Activated CD8-positive, alpha-beta memory T cell treated with anti-CD3 and anti-CD28 coated beads for 1 hour (primary cell): ENCODE measurements at places on chromosomes 16 and 17.

DNA sequence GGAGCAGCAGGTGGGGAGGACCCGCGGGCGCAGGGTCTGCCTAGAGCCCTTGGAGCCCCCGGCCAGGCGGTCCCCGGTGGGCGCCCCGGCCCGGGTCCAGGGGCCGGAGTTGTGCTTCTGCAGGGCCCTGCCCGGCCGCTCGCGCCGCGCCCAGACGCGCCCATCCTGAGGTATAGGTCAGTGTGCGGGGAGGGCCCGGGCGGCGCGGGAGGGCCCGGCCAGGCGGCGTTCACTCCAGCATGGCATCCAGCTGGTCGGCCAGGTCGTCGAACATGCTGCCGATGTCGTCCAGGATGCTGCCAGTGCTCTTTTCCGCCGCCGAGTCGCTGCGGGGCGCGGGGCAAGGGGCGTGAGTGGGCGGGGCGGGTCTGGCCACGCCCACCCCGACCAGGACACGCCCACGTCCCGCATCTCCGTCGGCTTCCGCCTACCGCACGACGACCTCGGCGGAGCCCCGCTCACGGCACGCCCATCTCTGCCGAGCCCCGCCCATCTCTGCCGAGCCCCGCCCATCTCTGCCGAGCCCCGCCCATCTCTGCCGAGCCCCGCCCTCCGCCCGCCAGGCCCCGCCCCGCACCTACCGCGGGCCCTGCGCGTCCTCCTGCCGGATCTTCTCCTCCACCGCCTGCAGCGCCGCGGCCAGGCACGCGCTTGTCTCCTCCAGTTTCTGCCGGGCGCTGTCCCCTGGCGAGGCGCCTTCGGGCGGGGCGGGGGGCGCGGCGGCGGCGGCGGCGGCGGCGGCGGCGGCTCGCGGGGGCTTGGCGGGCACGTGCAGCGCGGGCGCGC, 17.9 kb downstream of the CASKIN1 start:
- DNase-seq: peak; percentile 19

GRCh38 chr17:28741358-28742349, 2.2 kb upstream of the TRAF4 start:
- no peak for DNase-seq

DNA sequence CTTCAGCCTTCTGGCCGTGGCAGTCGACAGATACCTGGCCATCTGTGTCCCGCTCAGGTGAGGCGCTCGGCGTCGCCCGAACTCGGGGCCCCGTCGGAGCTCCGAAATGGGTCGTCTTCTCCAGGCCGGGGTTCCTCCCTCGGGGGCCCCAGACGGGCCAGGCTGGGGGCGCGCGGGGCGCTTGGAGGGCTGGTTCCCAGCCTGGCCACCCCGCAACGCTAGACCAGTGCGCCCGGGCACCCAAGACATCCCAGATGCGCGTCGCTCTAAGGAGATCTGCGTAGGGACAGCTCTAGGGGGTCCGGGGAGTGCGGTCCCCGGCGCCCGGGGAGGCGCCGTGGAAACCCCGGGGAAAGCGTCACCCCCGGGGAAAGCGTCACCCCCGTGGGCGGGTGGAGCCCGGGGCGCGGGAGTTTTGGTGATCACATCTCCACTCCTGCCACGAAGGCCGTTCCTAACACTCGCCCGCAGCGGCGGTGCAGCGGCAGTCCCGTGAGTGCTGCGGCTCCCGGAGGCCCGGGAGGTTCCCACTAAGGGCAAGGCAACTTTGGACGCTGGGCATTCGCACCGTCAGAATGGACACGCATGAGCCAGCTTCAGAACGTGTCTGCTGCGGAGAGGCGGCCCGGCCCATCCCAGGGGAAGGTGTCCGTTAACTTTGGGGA, 729 bp downstream of the ADORA2B start:
- no peak for DNase-seq

DNA sequence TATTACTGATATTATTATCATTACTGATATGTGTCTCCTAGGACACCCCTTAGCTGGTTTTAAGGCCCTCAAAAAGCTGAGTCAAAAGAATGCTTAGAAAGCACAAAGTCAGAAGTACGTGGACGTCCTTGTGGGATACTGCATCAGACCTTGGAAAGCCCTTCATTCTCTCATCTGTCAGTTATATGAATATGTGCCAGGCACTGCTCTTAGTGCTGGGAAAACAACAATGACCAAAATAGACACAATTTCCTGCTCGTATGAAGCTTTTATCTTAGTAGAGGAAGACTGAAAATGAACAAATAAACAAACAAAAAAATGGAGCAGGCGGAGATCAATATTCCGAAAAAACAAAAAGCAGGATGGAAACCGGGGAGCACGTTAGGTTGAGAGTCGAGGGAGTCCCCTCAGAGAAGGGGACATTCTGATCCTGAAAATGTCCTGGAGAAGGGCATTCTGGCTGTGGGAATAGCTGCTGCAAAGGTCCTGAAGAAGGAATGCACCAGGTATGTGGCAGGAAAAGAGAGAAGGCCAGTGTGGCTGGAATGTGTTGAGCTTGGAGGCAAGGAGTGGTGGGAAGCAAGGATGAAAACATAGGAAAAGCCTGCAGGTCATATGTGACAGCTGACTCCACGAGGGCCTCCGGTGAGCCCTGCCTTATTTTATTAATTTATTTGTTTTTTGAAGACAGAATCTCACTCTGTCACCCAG, 15.5 kb upstream of the TMEM94 start:
- DNase-seq: no peak

DNA sequence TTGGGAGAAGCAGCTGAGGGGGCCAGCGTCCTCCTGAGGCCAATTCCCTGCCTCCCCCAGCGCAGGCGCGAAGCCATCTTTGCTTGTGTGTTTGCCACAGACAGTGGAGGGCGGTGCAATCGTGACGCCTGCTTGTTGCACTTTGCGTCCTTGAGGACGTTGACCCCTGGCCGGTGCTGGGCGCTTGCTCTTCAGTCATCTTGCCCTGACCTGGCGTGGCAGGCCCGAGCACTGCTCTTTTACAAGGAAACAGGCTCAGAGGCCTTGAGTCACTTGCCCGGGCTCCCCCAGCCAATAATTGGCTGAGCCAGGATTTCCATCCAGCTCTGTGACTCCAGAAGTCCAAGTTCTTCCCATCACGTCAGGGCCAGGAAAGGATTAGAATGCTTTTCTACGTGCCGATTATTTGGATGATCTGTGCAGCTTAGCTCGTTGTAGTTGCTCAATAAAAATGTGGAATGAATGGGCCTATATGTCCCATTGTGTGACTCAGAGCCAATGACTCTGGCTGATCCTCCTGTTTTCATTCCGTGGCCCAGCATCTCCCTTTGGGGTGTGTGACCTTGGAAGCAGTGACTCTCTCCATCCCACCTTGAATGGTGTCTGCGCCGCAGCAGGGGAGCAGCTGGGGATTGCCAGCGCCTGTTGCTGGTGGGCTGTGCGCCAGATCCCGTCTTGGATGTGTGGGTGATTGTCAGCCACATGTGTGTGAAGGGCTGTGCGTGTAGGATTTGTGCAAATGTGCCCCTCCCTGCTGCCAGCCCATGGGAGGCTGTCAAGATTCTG, 214.1 kb downstream of the SEC14L1 start:
- DNase-seq: no peak

DNA sequence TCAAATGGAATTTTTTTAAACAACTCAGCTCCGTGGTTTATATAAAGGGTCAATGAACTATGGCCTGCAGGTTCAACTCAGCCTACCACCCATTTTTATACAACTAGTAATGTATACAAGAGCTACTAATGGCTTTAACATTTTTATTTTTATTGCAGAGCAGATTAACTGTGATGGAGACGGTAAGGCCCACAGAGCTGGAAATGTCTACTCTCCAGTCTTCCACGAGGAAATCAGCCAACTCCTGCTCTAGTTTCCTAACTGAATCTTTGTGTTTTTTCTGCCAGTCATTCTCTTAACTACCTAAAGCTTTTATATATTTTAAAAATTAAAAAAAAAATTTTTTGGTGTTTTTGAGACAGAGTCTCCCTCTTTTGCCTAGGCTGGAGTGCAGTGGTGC, 385.1 kb upstream of the MAF start:
- DNase-seq: no peak

GRCh38 chr17:15143524-15143923, 121.6 kb downstream of the PMP22 start:
- DNase-seq: no peak

DNA sequence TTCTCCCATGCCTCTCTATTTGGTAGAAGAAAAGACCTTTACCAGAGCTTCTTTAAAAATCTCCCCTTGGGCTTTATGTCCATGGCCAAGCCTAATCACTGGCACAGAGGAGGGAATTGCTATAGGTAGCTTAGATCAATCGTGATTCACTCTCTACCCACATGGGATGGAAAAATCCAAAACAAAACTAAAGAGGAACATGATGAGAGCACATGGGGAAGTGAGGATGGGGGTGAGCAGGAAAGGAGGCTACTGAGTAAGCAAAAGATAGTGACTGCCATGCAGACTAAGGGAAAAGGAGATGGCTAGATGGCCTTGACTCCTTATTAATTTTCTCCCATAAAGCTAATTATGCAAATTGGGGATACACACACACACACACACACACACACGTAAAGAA, 201.2 kb downstream of the HS3ST3A1 start:
- DNase-seq: no peak

- DNase-seq: peak; percentile 64
Observed at GRCh38 chr17:17681187-17681743, at the start of gene RAI1. TSS of gene RAI1 (plus strand) at chr17:17681458. CDS start at chr17:17792949, 111,491 bp downstream.

- DNase-seq: no peak
Observed at GRCh38 chr17:29698019-29698777, 75.5 kb upstream of the CORO6 start.

- DNase-seq: peak; percentile 33
Observed at GRCh38 chr16:4465977-4466779, 8.2 kb downstream of the NMRAL1 start.

- DNase-seq: no peak
Observed at GRCh38 chr16:2022723-2023091, 3.1 kb downstream of the NPW start.

DNA sequence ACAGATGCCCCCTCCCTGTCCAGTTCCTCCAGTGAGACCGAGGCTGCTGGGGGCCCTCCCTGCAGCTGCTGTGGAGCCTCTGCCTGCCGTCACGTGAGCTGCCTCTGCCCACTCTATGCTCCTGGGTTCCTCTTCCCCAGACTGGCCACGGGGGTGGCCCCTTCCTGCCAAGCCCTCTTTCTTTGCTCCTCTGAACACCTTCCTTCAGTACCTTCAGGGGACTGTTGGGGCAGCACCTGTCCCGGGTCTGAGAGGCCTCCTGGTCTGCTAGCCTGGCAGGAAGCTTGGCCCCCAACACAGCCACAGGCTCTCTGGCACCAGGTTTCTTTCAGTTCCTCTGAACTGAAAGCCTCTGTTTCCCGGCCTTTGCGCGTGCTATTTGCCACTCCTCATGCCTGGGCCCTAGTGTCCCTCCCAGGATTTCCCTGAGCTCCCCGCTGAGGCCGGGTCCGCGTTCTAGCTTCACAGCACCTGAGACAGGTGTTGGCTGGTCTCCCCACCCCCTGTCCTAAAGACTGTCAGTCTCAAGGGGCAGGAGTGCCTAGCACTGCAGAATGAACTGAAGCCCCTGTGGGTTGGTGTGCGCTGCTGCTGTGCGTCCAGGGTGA, 6.6 kb upstream of the ATP6V0C start:
- DNase-seq: no peak

GRCh38 chr17:57724026-57724728, 20.9 kb downstream of the CCDC182 start:
- DNase-seq: no peak

DNA sequence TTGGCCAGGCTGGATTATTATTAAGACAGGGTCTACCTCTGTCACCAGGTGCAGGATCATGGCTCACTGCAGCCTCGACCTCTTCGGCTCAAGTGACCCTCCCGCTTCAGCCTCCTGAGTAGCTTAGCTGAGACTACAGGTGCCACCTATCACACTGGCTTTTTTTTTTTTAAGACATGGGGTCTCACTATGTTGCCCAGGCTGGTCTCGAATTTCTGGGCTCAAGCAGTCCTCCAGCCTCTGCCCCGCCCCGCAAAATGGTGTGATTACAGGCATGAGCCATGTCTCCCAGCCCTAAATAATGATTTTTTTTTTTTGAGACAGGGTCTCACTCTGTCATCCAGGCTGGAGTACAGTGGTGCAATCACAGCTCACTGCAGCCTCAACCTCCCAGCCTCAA, 5.8 kb downstream of the OVCA2 start:
- no peak for DNase-seq

DNA sequence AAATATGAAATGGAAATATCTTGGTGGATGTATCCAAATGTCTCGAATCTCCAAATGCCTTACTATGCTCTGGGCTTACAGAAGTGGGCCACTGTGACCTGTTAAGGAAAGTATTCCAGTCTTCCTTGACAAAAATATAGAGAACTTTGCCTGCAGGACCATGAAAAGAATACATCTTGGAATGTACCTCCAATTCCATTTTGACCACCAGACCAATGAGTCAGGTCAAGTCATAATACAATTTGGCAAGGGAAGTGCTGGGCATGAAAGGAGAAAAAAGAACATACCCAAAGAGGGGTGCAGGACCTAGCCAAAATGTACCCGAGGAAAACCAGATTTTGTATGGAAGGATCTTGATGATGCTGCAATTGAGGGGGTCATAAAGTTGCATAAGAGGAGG, 1153.7 kb upstream of the GOT2 start:
- DNase-seq: no peak

DNA sequence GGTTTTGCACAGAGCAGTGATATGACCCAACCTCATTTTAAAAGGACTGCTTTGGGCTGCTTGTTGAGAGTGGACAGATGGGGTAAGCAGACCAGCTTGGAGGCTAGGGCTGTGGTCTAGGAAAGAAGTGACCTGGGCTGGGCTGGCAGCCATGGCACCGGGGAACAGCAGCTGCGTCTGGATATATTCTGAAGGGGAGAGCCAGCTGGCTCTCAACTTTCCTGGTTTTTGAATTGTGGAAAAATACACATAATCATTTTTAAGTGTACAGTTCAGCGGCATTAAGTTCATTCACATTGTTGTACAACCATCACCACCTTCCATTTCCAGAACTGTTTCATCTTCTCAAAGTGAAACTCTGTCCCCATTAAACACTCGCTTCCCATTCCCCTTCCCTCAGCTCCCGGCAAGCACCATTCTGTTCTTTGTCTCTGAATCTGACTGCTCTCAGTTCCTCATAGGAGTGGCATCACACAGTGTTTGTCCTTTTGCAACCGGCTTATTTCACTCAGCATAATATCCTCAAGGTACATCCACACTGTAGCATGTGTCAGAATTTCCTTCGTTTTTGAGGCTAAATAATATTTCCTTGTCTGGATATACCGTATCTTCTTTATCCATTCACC, 113.2 kb downstream of the SPECC1 start:
- DNase-seq: no peak

DNA sequence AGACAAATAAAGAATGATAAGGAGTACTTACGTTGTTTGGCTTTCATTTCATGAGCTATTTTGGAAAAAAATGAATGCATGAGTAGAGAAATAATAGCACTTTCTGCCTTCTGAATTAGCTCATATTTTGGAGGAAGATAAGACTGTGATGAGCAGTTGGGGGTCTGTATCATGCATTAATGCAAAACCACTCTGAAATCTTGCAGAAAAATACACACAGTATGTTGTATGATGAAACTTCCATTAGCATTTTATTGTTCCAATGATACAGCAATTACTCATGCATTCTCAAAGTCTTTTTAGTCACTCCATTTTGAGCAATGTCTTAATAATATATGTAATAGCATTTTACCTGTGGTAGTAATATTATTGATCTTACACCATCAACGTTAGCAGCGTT, 571.0 kb downstream of the CDH8 start:
- DNase-seq: no peak
